ENCODE measurements at places on chromosomes 12 and 14.

DNA sequence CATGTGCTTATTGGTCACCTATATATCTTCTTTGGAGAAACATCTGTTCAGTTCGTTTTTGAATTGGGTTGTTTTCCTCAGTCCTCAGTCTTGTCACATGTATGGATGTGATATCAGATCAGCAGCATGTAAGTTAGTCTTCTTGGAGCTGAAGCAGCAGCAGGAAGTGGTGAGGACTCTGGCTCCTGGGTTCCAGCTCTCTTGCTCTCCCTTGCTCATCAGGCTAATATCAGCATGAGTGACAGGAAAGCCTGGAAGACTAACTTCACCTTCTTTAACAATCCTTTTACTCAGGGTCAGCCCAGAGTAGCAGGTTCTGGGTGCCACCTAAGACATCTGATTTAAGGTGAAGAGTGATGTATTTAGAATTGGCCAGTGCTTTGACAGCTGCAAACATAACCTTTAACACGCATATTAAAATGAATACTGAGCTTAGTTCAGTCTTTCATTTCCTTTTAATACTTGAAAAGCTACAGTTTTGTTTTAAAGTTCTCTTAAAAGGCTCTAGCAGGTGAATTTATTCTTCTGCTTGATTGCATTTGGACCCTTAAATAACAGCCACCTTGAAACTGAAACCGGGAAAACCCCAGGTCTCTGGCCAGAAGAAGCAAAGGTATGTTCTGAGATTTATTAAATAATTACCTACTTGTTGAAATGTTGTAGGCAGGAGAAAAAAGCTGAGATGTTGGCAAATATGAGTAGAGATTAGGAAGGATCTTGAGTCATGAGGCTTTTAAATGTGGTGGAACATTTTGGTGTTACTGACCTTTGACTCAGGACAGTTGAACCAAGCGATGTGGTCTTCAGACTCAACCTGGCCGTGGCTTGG lies 54.3 kb downstream of the DRAM1 start:
- DNase-seq = no peak

GRCh38 chr14:32005628-32006027 lies 71.5 kb upstream of the ARHGAP5 start:
- no peak for DNase-seq

- no peak for DNase-seq
Observed at GRCh38 chr14:71994416-71994815, 62.2 kb downstream of the RGS6 start.

GRCh38 chr14:31955936-31956579 lies 121.0 kb upstream of the ARHGAP5 start:
- no peak for DNase-seq

GRCh38 chr12:83476695-83477690 lies 790.3 kb downstream of the TMTC2 start:
- DNase-seq = no peak

- DNase-seq = no peak
Observed at GRCh38 chr12:90166012-90166411, 457.4 kb upstream of the ATP2B1 start.

- DNase-seq = peak; percentile 72
Observed at GRCh38 chr14:21913759-21914158, 240.1 kb upstream of the OR4E1 start.

GRCh38 chr12:81627336-81628189 lies 131.6 kb downstream of the PPFIA2 start:
- DNase-seq = peak; percentile 57

- no peak for DNase-seq
Observed at GRCh38 chr14:61130512-61131260, 149.6 kb downstream of the SLC38A6 start.

DNA sequence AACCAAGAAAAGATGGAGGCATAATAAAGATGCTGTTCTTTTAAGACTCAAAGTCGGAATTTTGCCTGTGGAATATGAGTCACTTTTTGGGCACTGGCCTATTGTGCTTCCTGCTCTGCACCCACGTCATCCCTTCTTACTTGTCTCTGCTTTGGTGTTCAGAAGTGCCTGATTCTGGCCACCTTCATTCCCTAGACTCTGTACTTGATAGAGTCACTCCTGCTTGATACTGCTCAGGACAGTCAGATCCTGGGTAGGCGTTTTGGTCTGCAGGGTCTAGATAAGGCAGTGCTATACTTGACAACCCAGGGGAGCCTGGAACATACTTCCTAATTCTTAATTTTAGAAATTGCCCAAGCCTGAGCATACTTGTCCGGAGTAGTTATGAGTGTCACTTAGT lies 1.9 kb downstream of the LRRK2 start:
- DNase-seq = peak; percentile 79

DNA sequence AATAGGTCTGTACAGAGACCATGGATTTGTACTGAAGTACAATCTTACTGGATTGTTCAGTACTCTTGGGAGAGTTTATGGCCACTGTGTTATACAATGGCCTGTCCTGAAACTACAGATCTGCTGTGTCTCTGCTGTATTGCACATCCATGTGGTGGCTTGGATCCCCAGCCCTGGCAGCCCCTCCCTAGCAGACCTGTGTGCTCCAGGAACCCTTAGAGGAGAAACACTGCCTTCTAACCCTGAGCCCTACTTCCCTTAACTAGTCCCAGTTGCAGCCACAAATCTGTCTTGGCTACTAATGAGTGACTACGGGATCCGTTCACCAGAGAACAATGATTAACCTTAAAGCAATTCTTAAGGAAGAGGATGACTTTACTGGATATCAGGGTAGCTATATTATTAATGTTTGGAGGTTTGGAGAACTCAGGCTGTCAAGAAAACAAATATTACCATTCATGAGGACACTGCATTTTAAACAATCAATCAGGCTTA lies 27.7 kb downstream of the RNF34 start:
- no peak for DNase-seq

DNA sequence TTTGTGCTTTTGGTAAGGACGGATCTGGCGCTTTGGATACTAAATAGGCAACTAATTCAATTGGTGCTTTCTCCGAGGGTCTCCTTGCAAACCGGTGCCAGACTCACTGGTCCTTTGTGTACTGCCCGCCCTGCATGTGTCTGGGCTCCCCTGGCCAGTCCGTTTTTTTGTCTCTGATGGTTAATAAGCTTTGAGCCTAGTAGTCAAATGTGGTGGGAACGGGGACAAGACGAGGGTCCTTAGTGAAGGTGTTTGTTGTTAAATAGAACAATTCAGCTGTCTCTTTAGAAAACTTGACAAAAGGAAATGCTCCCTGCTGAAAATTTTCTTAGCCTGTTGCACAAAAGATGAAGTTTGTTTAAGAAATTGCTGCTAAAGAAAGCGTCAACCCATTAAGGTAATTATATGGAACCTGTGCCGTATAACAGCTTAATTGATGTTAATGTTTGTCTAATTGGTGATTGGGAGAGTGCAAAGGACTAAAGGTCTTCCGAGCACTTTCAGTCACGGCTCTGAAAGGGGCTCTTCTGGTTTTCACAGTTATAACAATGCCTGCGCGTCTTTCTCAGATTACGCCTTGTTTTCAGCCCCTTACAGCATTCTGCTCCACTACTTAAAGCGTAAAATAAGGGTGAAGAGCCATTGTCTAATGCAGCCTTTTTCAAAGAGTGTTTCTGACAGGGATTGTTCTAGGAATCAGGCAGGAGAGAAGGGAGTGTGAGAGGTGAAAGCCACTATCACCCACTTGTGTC lies 537.4 kb downstream of the PRKD1 start:
- no peak for DNase-seq

- DNase-seq = no peak
Observed at GRCh38 chr12:53944907-53945847, 6.5 kb downstream of the HOXC13 start.

DNA sequence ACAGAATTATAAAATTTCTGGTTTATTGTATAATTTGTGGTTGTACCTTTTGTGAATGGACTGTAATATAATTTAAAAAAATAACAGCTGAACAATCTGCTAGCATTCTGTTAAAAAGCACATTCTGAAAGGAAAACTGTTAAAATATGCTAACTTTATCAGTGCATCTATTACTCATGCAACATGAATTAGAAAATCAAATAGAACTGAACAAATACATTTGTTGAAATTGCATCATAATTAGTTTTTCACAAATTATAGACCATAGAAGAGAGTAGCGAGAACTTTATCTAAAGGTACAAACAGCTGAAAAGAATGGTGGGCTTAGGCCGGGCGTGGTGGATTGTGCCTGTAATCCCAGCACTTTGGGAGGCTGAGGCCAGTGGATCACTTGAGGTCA lies 33.0 kb downstream of the PTPN21 start:
- DNase-seq = no peak

DNA sequence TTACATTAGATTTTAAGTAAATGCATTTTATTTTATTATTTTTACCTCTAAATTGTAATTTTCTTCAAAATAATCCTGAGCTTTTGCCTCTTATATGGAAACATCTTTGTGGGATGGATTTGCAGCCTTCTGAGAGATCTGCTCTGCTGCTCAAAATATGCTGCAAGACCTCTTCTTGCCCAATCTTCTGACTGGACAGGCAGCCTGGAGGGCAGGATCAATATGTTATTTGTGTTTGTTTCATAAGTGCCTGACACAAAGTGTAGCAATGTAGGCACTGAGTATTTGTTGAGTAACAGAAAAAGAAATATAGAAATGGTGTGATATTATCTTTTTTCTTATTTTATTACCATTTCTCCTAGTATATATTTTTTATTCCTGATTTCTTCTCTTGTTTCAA lies 1106.9 kb downstream of the TMTC2 start:
- DNase-seq = no peak

- DNase-seq = no peak
Observed at GRCh38 chr14:95489214-95490137, 27.0 kb downstream of the SYNE3 start.

DNA sequence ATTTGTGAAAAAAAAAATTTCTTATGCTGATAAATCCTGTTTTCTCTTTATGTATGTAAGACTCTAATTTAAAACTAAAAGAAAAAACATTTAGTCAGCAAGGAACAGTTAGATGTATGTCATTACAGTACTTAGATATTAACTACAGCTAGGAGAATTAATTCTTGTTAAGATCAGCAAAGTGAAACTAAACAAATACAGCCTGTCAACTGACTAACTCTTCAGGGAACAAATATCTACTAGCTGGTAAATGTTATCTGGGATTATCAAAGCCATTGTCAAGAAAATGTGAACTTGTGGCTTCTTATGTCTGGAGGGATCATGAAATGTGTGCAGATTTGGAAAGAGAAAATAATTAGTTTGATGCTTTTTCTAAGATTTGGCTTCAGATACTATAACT lies 27.5 kb downstream of the MGAT4C start:
- DNase-seq = no peak

DNA sequence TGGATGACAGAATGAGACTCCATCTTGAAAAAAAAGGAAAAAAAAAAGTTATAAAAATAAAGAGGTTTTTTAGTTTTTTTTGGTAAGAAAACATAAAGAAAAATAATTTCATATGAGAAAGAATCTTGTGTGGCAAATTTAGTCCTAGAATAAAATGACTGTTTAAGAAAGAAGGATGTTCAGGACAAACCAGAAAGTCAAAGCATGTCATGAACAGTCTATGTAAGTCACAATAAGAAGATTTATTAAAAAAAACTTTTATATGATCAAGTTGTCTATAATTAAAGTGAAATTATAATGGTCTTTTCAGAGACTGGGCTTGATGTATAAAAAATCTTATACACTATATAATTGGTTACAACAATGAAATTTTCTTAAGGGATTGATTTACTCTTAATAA lies 68.1 kb upstream of the HECTD1 start:
- DNase-seq = no peak

- DNase-seq = no peak
Observed at GRCh38 chr12:18472806-18473205, 211.5 kb downstream of the PIK3C2G start.

DNA sequence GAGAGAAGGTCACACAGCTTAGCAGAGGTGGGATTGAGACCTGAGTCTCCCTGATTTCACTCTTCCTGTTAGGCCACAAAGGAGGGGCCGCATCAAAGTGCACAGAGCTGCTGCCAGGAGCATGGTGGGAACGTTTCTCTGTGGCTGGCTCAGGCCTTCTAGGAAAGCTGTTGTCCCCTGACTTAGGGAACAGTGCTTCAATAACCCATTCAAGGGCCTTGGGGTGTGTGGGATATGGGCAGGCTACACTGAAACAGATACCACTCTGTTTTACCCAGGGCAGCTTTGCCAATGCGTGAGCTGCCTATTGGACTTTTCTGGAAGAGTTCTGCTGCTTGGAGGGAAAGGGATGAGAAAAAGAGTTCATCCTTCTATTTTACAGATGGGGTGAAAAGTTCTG lies 110.0 kb downstream of the ADCK1 start:
- no peak for DNase-seq

GRCh38 chr12:114902665-114903064 lies 218.7 kb upstream of the TBX3 start:
- DNase-seq = no peak

DNA sequence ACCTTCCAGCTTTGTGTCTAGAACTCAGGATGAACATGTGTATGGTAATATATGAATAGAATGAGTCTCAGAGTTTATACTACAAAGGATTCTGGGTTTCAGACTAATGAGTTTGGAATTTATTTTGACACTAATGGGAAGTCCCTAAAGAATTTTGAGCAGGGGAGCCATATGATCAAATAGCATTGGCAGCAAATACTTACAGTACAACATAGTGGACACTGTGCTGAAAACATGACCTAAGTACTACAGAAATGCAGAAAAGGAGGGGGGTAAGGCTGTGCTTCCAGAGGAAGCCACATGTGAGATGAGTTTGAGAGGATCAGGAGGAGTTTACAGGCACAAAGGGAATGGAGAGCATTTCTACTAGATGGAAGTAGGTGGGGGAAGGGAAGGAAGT lies 225.8 kb downstream of the C12orf42 start:
- peak; percentile 62 for DNase-seq

DNA sequence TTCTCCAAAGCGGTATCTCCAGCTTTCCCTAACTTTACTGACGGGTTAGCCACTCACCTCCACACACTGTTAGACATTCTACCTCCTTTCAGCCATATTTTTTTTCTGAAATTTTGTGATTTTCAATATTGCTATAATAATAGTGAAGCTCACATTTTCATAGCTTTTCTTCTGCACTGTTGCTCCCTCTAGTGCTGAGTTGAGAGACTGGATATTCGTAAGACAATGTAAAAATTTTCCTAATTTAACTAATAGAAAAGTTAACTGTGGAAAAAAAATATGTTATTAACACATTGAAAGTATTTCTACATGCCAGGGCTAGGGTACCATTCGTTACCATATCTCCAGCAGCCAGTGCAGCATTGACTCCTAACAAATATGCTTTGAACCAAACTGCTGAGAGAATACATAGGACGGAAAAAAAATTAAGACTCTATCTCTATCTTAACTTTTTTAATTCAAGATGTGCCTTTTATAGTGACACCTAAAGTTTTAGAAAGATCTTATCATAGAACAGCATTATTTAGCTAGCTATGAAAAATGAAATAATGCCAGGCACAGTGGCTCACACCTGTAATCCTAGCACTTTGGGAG lies 48.7 kb upstream of the ABCC9 start:
- DNase-seq = no peak
